Stimulated activated CD8-positive, alpha-beta memory T cell treated with anti-CD3 and anti-CD28 coated beads, Interleukin-7, amount 100 ng/mL, for 48 hours (primary cell): ENCODE measurements at places on chromosomes 11 and 22.

GRCh38 chr11:503179-503981, 3.7 kb downstream of the RNH1 start:
- DNase-seq: peak; percentile 35

- no peak for DNase-seq
Observed at GRCh38 chr11:74950374-74950969, 1.4 kb downstream of the SPCS2 start.

DNA sequence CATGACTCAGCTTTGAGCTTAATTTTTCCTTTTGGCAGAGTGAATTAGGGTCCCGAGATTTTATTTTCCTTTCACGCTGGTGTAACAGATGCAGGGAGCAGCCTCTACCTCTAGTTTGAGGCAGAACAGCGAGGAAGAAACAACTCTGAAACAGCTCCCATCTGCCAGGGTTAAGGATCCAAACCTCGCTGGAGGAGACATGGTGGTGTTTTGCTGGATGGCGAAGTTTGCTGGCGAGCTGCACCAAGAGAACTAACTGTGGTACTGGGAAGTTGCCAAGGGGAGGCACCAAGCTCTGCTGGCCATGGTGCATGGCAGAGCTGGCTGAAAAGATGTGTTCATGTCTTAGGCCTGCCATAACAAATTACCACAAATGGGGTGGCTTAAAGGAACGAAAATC, 7.6 kb upstream of the ALKBH3 start:
- no peak for DNase-seq

- no peak for DNase-seq
Observed at GRCh38 chr11:60777106-60777505, 8.0 kb upstream of the MS4A10 start.

DNA sequence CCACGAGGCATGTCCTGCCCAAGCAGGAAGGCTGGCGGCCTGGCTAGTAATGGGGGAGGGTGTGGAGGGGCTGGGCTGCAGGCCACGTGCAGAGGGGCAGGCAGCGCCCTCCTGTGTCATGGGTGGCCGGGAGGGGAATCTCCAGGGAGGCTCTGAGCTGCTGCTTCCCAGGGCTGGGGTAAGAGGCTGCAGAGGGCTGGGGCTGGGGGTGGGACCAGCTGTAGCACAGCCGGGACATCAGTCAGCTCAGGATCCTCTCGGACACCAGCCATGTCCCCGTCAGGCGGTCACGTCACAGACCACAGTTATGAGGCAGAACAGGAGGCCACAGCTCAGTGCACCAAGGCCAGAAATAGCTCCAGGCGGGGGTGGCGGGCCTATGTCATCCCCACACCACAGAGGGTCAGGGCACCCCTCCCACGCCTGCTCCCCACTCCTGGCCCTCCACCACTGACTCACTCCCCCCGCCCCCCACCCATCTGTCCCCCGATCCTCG, 21.1 kb downstream of the RTN4R start:
- DNase-seq: no peak

DNA sequence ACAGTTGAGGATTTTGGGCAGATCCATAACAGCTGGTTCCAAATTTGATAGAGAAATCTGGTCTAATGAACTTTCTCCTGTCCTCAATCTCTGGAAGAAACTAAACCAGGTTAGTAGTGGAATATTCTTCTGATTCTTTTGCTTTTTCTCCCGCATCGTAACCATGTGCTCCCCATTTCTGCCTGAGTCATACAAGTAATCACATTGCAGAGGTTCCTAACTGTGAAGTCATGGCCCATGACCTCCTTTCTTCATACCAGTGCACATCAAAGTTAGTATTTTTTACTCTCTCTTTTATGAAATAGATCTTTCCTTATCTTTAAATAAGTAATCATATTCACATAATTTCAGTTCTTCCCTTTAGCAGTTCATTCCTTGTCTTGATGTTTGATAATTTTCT, 249.0 kb downstream of the DYNC2H1 start:
- no peak for DNase-seq
